Stimulated activated CD4-positive, alpha-beta T cell treated with anti-CD3 and anti-CD28 coated beads, Interleukin-1b, Interleukin-23, amount 100 ng/mL, for 48 hours (primary cell): ENCODE measurements at places on chromosomes 1 and 21.

GRCh38 chr21:42374457-42374856, 8.1 kb upstream of the TFF1 start:
- no peak for DNase-seq

GRCh38 chr1:177947623-177948022, 22.2 kb downstream of the SEC16B start:
- DNase-seq = no peak

DNA sequence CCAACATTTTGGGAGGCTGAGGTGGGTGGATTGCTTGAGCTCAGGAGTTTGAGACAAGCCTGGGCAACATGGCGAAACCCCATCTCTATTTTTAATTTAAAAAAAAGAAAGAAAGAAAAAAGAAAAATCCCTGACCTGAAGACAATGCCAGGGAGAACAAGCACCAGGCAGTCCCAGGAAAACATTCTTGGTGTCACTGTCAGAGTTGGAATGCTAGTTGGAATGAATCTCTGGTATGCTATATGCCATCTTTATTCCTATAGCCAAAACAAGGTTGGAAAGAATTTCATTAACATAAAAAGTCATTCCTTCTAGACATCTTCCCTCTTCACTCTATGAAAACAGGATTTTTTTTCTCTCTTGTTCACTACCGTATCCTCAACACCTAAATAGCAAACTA, 2.8 kb downstream of the DNAJC8 start:
- DNase-seq = no peak

DNA sequence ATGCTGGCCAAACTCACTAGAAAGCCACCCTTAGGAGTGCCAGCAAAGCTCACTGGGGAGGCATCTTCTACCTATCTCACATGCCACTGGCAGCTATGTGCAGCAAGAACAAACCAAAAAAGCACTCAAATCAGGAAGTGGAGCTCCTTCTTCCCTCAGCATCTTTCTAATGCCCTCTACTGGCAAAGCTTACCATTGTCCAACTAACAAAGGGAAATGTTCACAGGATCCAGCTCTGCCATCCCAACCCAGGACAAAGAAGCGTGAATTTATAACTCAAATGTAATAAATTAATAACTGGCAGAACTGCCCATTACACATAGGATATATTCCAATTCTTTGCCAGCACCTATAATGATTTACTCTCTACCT, 38.9 kb downstream of the LEPR start:
- DNase-seq = no peak

DNA sequence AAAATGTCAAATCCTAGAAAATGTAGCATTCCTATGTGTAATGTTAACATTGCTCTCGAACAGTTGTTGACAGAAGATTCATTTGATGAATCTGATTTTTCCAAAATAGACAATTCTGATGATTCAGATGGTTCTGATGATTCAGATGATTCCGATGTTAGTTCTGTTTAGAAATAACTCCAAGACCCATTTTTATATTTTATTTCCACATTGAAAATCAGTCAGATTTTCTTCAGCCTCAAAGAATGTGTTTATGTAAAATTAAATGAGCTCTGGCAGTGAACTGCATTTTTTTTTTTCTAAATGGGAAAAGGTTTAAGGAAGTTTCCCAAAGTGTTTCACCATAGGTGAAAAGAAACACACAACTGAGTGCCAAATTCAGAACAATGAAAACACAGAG, 136.5 kb downstream of the TSEN15 start:
- DNase-seq = no peak

- no peak for DNase-seq
Measured at GRCh38 chr1:35574655-35575415, 1.7 kb downstream of the TFAP2E start.

DNA sequence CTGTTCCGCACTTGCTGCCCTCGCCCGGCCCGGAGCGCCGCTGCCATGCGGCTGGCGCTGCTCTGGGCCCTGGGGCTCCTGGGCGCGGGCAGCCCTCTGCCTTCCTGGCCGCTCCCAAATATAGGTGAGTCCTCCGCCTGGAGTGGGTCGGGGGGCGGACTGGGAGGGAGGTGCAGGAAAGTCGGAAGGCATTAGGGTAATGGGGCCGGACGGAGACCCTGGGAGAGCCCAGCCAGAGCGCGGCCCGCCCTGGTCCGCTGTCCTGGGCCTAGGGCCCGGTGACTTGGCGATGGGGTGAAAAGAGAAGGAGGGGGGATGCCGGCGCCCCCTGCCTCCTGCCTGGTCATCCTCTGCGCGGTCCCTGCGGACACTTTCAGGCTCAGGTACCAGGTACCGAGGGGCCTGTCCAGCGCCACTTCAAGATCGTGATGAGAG, 243 bp downstream of the ADAM15 start:
- DNase-seq = no peak

DNA sequence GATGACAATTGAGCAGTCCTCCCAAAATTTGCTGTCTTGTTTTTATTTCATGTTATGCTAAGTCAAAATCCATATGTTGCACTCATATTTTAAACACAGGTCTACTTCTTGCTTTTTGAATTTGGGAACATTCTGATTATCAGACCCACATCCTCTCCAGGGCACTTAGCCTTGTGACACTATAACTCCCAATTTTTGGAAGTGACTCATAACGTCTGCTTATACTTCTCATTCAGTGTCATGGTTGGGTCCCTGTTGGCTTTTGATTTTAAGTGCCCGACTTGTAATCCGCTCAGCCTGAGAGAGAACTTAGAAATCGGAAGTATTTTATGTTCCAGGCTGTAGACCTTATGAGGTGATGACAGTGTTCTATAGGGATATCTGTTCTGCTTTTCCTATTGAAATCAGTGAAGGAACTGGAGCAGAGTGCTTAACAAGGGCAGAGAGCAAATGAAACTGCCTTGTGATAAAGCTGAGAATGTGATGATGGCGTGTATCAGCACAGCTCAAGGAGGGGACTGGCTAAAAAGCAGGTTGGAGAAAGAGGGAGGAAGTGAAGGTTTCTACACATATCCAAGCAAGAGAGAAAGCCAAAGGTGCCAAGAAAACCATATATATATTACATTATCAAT, 136.0 kb downstream of the HLX start:
- no peak for DNase-seq
